NCI-H2081 treated with DMSO at 0.1 percent for 48 hours (cell line): ENCODE measurements at places on chromosomes 1 and 21.

- no peak for DNase-seq
These were observed 23.5 kb upstream of the PRELP start for GRCh38 chr1:203451836-203452784.

DNA sequence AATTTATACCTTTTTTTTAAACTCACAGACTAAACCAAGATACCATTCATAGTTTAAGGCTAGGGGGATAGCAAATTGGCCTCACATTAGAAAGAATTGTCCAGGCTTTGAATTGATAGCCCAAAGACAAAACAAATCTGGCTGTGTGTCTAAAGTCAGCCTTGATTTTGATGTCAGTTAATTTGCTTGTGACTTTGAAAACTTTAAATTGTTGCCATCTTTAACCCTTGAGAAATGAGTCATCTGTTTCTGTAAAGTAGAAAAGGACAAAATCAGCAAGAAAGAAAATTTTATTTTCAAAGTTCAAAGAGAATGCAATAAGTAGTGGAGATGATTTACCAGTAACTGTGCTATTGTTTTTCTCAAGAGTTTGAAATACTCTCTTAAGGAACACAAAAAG, 184.5 kb downstream of the RGS7 start:
- no peak for DNase-seq

DNA sequence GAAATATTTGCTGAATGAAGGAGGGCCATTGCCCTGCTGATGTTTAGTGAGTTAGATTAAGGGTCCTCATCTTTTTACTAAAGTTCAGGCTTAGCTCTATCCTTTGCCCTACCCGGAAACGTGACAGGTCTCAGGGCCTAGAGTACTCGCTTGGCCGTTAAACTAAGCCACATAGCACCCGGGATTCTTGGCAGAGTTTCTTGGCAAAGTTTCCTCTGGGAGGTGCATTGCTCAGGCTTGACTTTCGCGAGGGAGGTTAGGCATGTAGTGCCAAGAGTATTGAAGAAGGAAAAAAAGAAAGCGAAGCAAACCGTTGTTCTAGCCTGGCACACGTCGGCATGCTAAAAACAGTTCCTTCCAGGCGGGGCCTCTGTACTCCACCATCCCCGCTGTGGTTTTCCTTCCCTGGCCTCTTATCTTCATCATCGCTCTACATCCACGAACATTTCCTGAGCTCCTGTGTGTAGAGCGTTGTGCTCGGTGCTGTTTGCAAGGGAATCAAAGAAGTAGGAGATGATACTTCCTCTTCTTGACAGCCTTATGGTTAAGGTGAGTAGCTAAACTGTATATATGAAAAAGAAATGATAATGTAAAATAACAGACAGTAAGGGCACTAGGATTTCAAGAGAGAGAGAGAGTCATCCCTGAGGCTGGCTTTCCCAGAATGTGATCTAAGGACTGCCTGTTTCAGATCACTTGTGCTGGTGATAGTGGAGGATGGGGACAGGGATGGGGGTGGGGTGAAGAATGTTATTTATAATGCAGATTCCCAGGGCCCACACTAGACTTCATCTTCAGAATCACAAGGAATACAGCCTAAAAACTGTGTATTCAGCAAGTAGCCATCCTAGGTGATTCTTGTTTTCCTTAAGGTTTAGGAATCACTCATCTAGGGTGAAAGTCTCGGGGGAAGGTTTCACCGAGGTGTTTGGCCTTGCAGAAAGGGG, 18.8 kb downstream of the RNF220 start:
- DNase-seq, result no peak

GRCh38 chr1:9275567-9276034, 17.1 kb upstream of the SPSB1 start:
- no peak for DNase-seq

- DNase-seq, result no peak
These were observed 51.6 kb upstream of the HAO2 start for GRCh38 chr1:119316870-119317416.

GRCh38 chr1:118338936-118339335, 153.9 kb upstream of the SPAG17 start:
- no peak for DNase-seq

GRCh38 chr1:145707183-145707867, at the start of gene PDZK1:
Gene PDZK1, minus strand, starts transcription at chr1:145707368. Its CDS starts 19,347 bp downstream, at chr1:145688021.
- DNase-seq, result no peak

GRCh38 chr21:41207401-41208375, 39.7 kb downstream of the BACE2 start:
- DNase-seq, result no peak

DNA sequence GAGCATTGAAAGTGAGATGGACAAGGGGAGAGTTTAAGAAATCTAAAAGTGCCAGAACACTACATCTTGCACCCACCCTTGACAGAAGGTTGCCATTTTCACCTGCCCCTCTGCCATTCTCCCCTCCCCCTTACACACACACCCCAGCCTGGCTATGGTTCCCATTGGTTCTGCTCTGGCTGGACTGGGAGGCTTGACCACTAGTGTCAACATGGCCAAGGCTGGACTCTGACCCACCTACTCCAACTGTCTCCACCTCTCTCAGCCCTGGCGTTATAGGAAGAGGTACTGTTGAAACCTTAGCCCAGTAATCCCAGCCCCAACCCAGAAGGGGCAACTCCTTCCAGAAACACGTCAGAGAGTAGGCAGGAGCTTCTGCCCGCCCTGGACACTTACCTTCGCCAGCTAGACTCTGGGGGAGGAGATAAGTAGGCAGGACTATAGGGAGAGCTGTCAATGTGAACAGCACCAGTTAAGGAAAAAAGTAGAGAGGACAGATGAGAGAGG, 4.5 kb downstream of the CRTC2 start:
- DNase-seq, result no peak

- no peak for DNase-seq
These were observed 42.6 kb downstream of the CACNA1S start for GRCh38 chr1:201069636-201070035.
